ENCODE measurements at places on chromosomes 2 and 18.

GRCh38 chr2:208318127-208318526 is 52.1 kb downstream of the PIKFYVE start:
- DNase-seq, result no peak

DNA sequence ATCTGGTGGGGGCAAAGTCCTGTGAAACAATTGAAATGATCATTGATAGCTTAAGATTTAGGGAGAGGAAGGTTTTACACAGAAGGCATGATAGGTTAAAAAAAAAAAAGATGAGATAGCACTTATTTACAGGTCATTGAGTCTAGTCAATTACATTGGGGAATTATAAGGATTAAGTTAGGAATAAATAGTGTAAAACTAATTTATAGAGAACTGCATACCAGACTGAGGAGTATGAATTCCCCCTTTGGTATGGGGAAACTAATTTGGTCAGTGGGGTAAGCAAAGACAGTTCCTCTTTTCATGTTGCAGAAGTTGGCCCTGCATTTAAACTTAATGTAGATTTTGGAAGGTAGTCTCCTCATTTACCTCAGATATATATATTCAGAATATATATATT is 10.8 kb downstream of the GLS start:
- DNase-seq, result no peak

GRCh38 chr2:203893401-203893800 is 25.8 kb downstream of the CTLA4 start:
- no peak for DNase-seq

- DNase-seq, result no peak
These were observed 32.9 kb upstream of the LYPD6B start for GRCh38 chr2:149005471-149006077.

GRCh38 chr2:23745726-23746105 is 181.2 kb downstream of the ATAD2B start:
- no peak for DNase-seq

DNA sequence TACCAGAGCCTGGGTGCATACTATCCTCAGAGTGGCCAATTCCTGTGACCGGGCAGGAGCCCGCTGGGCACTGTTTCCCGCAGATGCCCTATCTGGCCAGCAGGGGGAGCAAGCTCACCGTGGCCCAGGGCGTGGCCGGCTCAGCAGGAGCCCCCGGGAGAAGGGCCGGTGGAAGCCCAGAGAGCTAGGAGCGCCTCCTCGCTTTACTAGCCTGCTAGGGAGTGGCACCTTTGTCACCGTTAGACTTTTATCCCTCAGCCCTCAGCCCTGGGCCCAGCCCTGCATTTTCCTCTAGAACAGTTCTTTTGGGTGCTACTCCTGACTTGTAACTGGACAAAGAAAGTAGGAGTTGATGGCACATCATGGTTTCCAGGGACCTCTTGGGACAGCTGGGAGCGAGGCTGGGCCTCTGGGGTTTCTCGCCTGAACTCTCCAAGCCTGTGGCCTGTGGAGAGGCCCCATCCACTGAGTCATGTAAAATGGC is 24.0 kb downstream of the TMEM177 start:
- DNase-seq, result no peak

DNA sequence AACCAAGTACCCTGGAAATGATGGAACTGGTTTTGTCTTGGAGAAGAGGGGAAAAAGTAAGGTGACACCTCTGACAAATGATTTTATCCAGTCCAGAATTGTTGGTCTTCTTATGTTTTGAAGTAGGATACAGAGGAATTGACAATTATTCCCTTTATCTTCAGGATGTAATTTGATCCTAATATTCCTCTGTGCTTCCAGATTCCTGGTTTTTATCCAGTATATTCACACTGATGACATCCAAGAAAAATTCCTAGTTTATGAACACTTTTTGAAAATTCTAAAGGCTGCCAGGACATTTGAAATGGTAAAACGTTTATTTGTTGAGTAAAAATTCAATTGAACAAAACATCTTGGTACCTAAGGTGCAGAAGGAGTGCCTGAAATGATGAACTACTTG is 22.2 kb upstream of the ETAA1 start:
- DNase-seq, result no peak

GRCh38 chr18:74493689-74494088 is 2.5 kb upstream of the CNDP2 start:
- no peak for DNase-seq

DNA sequence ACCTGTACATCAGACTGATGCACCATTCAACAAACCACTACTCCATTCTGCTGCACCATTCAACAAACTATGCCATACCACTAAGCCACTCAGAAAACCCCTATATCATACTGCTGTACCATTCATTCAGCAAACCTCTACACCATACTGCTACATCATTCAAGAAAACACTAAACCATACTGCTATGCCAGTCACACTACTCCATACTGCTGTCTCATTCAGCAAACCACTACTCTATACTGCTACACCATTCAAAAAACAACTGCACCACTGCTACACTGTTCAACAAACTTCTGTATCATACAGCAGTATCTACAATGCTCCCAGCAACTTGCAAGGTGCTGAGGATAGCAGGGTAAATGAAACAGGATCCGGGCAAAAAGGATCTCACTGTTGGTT is 12.9 kb upstream of the SLC1A4 start:
- DNase-seq, result no peak

GRCh38 chr18:46262856-46263255 is 158.7 kb downstream of the HAUS1 start:
- DNase-seq, result no peak

GRCh38 chr2:56624181-56624580 is 440.4 kb downstream of the CCDC85A start:
- DNase-seq, result no peak

DNA sequence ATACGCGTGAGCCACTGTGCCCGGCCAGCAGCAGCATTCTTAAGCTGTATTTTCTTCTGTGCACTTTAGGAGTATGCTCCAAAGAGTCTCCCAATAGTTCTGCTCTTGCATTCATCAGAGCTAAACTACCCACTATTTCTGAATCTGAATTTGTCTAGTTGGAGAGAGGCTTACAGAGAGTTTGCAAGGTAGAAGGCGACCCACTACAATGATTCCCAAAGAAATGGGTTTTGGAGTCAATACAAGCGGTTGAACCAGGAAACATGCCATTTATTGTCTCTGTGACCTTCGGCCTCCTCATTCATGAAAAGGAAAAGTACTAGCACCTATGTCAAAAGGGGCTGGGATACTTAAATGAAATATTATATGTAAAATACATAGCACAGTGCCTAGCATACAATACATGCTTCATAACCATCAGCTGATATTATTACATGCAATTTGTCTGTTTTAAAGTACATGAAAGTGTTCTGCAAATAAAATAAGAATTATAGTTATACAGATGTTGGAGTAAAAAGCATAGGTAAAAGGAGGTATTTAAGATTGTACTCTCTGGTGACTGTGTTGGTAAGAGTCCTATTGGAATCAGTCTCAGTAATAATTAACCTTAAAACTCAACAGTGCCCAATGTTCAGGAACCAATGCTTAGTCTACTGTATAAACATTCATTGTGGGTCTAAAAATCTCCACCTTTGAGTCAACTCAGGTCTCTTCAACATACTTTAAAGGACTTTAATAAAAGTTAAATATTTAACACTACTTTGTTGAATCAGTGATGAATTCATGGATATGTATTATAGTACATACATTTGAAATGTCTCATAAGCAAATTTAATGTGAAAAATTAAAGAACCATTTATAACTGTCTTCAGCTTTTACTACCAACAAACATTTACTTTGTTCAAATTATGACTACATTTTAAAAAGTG is 89.8 kb upstream of the GRB14 start:
- no peak for DNase-seq

DNA sequence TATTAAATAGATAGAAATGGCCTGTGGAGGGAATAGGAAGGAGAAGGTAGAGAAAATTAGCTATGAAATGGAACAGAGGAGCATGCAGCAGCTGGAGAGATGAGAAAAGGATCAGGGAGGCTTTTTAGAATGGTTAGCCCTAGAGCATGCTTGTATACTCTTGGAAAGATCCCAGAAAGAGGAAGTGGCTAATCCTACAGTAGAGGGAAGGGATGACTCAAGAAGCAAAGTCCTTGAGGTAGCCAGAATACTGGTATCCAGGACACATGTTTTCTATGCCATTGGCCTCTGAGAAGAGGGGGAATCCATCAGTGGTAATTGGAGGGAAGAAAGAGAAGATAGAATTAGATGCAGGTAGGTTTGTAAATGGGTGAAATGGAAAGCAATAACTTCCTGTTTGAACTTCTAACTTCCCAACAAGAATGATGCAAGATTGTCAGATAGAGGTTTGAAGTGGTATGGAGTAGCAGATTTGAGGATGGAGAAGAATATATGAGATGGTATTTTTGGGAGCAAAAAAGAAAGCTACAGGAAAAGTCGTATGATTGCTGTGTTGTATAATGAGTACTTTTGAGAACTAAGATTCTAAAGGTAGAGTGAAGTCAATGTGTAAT is 17.1 kb upstream of the OSBPL6 start:
- DNase-seq, result no peak

DNA sequence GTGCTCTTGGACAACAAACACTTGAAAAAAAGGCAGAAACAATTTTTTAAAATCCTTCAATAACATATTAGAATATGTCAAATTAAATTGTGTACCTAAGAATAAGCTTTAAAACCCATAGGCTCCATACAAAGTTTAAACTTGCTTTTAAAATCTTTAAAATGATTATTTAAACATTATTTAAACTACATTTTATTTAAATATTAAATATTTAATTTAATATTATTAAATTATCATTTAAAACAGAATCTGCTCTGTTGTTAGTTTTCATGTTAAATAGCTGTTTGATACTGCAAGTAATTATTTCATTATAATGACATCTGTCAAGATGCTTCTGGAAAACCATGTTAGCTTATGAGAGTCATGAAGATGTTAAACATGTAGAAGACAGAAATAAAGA is 75.6 kb downstream of the MAP4K3 start:
- DNase-seq, result no peak

DNA sequence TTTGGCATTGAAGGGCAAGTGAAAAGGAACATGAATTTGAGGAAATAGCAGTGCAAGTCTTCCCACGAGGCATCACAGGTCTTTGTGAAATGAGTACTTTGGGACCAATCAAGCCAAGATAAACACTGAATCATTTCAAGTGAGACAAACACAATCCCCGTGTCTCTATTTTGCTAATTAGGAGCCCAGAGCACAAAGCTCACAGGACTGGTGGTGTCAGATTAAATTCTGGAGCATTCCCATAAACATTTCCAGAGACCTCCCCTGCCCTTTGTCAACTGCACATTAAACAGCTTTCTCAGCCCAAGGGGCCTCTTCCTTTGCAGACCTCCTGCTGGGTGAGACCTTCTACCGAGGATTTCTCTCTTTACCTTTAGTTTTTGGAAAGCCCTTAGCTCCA is 50.7 kb downstream of the DAPL1 start:
- no peak for DNase-seq

DNA sequence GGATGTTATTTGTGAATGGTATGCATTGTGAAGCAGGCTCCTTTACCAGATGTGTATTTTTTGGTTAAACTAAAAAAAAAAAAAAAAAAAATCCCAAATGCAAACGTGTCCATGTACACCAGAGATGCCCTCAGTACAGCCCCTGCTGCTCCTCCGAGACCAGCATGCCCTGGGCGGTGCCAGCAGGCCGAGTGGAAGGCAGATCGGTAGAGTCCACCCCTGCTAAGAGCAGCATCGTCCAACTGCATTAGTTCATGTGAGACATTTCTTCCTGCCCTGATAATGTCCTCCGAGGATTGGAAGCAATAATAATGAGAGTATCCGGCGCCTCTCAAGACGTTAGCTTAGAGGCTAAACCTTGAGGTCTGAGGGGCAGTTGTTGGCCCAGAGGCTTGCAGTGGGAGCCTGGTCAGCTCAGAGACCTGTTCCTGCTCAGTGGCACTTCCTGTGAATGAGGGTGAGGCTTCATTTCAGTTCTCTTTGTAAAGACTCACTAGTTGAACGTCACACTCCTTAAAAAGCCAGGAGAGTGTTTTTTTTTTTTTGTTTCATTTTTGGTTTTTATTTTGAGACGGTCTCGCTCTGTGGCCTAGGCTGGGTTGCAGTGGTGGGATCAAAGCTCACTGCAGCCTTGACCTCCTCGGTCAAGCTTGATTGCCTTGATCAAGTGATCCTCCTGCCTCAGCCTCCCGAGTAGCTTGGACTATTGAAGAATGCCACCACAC is 5.6 kb downstream of the SLC66A3 start:
- DNase-seq, result no peak

GRCh38 chr2:235551965-235552364 is 58.1 kb downstream of the AGAP1 start:
- DNase-seq, result no peak

GRCh38 chr2:61887717-61888266 is 664 bp downstream of the CCT4 start:
- DNase-seq, result no peak

DNA sequence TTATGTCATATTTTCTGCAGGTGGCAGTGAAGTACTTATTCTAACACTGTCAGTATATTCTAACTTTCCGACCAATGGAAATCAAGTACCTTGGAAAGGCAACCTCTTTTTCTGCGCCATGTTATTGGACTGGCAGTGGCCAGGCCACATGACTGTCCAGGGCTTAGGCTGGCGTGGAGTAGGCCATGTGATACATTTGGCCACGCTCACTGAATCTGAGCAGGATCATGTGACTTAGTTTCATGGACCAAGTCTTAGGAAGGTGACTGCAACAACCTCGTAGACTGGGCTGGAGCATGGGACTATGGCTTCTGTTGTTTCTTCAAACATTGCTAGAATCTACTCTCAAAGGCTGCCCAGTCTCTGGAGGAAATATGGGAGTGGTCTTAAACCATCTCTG is 60.4 kb upstream of the HAAO start:
- no peak for DNase-seq

- no peak for DNase-seq
These were observed 6.2 kb downstream of the GGCX start for GRCh38 chr2:85554980-85555612.

DNA sequence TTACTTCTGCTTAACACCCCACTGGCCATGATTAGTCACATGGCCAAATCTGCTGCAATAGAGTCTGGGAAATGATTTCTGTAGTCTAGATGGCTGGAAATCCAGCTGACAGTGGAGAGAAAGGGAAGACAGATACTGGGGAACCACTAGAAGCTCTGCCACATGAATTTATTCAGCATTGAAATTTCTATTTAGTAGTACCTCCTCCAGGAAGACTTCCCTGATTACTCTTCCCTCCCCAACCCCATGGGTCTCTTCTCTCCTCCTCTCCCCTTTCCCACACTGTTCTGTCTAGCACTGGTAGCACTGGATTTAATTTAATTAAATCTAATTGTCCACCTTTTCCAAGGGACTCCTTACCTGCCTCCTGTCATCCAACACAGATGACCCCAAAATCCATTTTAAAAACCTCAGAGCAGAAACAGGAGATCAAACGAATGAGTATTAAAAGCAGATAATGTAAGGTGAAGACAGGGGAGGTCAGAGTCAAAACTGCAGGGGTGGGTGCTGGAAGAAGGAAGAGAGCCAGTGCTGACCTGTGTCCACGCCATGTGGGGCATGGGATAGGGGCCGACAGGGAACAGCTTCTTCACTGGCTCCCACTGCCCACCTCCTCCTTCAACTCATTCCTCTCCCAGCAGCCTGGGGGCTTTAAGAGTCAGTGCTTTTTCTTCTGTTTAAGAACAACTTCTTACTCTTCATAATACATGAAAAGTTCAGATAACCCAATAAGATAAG is 169.2 kb upstream of the HS6ST1 start:
- no peak for DNase-seq

- DNase-seq, result no peak
These were observed 118.2 kb downstream of the CLIP4 start for GRCh38 chr2:29233428-29233827.
